ENCODE measurements at places on chromosomes 4 and X.

GRCh38 chrX:137278825-137279224 lies 245.0 kb upstream of the GPR101 start:
- DNase-seq: no peak

GRCh38 chr4:73646117-73646516 lies 25.9 kb upstream of the RASSF6 start:
- no peak for DNase-seq

DNA sequence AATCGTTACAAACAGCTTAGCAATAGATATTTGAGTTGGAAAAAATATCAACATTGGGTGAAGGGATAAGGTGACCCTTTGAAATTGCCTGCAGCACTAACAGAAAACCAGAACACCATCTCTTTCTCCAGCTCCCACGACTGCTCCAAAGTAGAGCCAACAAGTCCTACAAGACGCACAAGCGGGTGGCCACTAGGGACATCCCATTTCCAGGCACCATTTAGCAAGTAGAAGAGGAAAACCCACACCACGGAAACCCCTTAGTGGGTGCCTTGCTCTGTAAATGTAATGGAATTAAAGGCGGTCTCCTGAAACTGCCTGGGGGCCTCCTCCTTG lies 1.9 kb downstream of the ARHGAP6 start:
- no peak for DNase-seq

DNA sequence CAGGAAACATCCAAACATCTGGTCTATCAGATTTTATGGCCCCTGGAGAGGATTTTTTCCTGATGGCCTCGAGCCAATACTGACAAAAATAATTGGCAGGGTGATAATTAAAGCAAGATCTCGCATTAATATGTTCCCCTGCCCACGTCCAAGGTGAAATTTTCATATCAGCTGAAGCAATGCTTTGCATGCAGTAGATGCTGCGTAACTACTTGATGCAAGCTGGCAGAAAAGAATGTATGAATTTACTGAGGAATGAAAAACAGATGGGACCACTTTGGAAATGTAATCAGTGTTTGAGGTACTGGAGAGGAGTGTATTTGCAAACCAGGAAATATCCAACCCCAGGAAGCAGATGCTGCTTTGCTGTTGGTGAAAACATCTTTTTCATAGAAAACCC lies 36.8 kb upstream of the REST start:
- DNase-seq: no peak

- DNase-seq: no peak
These were observed 39.3 kb downstream of the ING2 start for GRCh38 chr4:183544109-183544508.

DNA sequence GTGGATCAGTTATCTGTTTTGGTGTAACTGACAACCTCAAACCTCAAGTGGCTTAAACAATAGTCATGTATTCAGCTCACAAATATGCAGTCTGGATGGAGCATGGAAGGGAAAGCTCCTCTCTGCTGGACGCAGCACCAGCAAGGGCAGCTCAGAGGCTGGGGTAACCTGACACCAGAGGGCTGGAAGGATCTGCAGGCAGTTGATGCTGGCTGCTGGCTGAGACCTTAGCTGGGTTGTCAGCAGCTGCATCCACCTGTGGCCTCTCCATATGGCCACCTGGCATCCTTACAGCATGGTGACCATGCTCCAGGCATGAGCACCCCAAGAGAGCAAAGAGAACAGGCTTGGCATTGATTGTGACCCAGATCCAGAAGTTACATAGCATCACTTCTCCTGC lies 46.7 kb downstream of the ENPP6 start:
- DNase-seq: no peak

DNA sequence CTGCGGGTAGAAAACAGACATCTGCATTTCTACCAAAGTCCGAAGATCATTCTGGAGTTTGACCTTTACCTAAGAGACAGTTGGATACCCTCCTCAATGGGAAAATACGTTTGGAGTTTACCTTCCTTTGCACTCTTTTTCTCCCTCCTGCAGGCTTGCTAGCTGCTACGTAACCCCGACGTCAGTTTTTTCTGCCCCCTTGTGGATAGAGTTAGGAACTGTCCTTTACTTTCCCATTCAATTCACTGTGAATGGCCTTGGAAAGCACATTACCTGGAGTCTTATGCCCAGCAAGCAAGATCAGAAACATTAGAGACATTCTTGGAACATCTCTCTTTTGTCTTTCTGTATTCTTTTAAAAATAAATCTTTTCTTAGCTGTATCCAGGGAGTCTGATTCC lies 250.7 kb downstream of the NAP1L3 start:
- DNase-seq: peak; percentile 1

DNA sequence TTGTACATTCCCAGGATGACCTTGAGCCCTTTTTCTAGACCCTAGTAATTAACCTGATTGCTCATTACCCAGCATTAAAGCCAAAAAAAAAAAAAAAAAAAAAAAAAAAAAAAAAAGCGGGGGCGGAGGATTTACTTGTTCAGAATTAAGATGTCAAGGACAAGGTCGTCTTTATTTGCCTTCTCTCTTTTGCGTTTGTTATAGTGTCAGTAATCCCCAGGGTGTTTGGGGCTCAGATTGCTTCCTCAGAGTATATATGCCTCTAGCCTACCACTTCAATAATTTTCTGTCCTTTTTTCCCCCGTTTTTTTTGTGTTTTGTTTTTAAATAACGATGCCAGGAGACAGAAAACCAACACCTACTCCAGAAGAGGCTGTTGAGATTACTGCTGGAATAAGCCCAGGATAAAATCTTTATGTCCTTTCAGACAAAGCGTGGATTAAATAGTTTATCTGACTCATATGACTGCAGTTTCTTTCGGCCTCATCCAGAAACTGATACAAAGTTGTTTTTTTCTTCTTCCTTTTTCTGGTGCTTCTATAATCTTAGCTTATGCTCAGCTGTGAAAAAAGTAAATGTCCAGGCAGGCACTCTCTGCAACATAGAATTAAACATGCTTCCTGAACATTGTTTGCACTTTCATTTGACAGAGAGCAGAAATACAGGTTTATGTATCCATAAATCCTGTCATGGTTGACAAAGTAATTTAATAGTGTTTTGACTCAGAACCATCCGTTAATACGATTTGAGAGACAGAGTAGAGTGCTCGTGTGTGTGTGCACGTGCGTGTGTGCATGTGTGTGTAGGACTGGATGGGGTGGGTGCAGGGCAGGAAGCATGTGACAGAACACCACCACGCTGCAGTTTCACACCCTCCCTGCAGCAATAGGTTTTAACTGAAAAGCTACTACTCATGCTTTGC lies 138.6 kb downstream of the AFF1 start:
- no peak for DNase-seq

DNA sequence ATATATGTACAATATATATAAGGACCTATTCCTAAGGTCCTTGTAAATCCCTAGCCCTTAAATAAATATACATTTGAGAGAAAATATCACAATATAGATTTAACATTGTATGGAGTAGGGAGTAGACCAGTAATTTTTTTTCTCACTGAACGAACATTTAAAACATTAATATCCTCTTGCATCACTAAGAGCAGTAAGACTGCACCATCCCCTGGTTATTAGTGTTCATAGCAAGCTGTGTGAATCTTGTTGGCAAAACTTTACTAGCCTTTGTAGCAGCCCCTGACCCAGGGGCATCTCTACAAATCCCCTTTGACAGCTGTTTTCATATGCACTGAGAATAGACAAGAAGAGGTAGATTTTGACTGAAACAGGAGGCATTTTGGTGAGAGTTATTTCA lies 146.5 kb downstream of the IL1RAPL2 start:
- DNase-seq: no peak

GRCh38 chrX:10794203-10794630 lies 173.8 kb upstream of the MID1 start:
- peak; percentile 5 for DNase-seq

DNA sequence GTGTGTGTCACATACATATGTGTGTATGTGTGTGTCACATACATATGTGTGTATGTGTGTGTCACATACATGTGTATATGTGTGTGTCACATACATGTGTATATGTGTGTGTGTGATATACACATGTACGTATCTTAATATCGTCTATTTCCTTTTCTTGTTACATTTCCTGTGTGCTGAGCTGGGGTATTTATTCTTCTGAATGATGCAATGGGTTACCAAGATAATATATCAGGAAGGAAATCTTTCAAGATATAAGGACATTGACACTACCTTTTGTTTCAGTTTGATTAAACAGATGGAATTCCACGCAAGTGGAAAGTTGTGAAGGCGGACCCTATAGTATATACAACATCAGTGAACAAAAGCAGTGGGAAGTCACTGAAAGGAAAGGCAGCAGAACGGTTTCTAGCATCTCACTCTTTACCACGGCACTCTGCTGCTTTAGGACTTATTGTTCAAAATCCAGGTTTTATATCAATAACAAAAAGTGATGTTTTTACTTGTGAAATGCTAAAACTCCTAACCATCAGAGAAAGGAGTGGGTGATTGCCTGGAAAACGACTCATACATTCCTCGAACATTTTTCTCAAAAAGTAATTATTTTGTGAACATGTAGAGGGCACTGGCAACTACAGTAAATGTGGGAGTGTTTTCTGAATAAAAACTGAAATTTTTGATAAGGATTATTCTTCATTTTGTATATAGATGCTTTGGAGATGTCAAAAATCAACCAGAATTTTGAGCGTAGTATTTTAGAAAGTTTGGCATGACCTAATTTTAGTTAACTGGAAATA lies 43.1 kb upstream of the IL21 start:
- no peak for DNase-seq

DNA sequence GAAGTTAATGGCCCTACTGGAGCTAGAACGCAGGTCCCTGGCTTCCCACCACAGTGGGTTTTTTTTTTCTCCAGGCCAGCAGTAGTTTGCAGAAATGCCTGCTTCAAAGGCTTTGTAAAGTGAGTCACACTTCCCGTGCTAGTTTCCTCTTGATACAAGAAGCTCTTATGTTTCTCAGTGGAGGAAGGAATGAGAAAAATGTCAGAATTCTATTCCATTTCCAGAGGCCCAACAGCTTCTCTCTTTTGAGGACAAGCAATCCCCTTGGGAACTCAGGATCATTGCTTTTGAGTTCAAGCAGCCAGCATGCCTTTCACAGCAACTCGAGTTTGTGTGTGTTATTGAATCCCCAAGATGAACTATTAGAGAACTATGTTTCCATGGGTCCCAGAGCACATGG lies 134.3 kb downstream of the GUCY2F start:
- peak; percentile 5 for DNase-seq

DNA sequence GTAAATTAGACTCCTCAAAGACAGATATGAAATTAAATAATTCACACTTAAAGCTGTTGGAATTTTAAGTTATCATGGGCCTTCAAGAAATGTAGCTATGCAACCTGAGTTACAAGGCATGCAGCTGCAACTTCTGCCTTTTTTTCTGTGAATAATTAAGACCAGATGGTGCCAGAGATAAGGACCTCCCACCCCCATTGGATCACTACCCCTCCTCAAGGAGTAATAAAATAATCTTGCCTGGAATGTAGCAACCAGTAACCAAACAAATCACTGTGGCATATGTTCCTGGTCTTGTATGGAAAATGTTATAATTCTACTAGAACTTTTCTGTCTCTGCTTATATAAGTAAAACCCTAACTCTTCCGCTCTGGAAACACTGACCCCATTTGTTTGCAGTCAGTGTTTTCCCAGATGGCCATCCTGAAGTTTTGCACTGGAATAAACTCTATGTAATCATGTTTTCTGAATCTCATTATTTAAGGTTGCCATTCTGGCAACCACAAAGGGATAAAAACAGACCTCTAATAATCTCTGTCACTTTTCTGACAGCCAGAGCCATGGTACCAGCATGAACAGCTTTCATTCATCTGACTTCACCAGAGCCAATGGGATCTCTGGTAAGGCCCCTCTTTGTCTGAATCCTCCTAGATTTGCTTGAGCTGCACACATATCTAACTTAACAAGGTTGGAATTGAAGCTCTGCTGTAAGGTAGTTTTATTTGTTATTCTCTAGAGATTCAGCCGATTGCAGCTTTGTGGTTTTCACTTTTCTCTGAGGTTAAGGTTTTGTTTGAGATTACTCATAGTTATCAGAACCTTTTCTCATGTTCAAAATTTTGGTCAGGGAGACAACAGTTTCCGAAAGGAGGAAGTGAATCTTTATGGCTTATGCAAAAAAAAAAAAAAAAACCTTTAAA lies 274.6 kb downstream of the NAF1 start:
- DNase-seq: no peak

DNA sequence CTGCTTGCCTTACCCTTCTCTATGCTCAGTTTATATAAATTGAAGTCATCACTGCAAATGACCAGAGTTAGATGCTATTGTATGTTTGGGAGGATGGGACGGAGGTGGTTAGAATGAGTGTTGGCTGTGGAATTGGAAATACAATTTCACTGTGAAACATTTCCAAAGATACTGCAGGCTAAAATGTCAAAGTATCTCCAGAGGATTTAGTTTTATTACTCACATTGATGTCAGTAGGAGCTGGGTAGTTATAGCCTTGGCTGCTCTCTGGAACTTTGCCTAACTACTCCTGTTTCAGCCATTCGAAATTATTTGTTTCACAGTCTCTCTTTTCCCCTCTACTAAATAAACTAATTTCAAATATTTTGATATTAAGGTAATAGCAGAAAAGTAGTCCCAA lies 92.6 kb upstream of the PPP3CA start:
- DNase-seq: no peak

DNA sequence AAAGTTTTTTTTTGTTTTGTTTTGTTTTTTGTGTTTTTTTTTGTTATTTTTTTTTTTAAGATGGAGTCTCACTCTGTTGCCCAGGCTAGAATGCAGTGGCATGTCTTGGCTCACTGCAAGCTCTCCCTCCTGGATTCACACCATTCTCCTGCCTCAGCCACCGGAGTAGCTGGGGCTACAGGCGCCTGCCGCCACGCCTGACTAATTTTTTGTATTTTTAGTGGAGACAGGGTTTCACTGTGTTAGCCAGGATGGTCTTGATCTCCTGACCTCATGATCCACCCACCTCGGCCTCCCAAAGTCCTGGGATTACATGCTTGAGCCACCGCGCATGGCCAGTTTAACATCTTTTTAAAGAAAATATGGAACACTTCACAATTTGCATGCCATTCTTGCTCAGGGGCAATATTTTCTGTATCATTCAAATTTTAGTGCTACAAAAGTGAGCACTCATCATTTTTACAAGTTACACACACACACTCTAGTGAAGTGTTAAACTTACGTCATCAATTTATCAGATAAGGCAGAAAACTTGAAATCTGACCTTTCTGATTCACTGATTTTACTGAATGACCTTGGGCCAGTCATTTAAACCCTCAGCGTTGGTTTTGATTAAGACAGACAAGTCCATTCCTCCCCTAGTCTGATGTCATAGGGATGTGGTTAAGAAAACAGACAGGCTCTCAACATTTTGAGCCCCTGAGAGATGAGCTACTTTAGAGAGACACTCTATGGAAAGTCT lies 61.2 kb downstream of the TRIM2 start:
- DNase-seq: no peak

Measured in RWPE1 (cell line).